ENCODE measurements at places on chromosomes 13 and 19.

DNA sequence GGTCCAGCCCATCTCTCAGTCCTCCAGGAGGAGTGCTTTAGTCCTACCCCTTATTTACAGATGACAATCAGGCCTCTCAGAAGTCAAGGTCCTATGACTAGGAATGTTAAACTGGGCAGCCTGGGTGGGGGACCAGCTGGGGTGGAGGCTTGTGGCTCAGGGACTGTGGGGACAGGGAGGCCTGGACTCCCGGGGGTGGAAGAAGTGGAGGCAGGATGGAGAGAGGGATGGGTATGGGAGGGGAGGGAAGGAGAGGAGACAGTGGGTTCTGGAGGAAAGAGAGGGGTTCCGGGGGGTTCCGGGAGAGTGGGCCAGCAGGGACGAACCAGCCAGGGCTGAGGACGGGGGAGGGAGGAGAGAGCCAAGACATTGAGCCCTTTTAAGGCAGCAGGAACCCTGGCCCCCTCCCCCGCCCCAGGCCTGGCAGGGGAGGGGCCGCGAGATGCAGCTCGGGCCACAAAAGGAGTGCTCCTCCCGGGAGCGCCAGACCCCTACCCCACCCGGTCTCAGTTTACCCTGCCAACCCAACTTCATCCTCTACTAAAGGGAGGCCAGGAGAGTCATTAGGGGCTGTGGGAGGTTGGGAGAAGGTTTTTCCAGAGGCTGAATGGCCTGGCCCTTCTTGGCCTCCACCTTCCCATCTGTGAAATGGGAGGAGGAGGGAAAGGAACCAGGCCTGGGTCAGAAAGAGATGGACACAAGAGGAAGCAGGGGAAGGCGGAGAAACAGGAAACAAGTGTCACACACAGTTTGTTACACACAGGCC is 1.7 kb downstream of the DMPK start:
- DNase-seq = no peak

- peak; percentile 40 for DNase-seq
Observed at GRCh38 chr13:99658261-99658991, 157.2 kb downstream of the TM9SF2 start.

DNA sequence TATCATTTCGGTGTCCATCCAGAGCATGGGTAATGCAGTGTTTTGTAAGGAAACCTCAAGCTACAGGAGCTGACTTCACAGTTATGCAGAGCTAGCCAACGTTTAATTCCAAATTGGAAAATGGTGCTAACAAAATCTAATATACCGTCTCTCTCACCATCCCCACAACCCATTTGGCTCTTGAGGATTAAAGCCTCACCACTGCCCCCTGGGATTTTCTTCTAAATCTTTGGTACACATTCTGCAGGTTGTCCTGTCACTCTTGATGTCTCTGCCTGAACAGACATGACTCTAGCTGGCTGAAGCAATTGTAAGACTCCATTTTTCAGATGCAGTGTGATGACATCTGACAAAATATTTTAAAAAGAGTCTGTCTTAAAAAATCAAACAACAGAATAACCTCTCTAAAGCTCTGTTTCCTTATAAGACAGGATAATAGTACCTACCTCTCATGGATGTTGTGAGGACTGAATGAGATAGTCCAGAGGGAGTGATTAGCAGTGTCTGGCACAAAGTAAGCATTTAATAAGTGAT is 451.8 kb downstream of the SUCLA2 start:
- no peak for DNase-seq

- DNase-seq = no peak
Observed at GRCh38 chr19:39154629-39155100, 29.1 kb downstream of the PAK4 start.

DNA sequence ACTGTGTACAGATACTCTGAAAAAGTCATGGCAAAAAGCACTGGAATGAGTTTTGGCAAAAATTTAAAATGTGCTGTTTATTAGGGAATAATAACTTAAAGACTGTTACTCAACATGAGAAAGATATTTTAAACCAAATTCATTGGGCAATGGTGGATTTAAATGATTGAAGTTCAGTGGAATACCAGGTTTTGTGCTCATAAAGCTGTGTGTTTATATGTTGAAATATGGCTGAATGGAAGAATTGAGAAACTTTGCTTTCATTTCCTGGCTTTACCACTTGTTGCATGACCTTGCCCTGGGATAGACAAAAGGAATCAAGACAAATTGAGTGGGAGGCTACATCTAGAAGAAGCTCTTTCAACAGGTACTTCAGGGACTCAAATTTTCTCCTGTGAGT is 246.4 kb downstream of the GPC5 start:
- no peak for DNase-seq

DNA sequence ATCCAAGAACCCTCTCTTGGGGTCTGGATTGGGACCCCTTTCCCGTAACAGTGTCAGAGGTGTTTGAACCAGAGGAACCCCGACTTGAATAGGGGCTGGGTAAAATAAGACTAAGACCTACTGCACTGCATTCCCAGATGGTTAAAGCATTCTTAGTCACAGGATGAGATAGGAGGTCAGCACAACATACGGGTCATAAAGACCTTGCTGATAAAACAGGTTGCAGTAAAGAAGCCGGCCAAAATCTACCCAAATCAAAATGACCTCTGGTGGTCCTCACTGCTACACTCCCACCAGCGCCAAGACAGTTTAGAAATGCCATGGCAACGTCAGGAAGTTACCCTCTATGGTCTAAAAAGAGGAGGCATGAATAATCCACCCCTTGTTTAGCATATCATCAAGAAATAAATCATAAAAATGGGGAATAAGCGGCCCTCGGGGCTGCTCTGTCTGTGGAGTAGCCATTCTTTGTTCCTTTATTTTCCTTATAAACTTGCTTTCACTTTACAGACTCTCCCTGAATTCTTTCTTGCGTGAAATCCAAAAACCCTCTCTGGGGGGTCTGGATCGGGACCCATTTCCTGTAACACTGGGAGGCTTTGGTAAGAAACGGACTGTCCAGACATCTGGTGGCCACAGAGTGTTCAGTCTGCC is 4.4 kb upstream of the SIN3B start:
- no peak for DNase-seq

- no peak for DNase-seq
Observed at GRCh38 chr13:75494491-75494890, 12.5 kb upstream of the TBC1D4 start.

- DNase-seq = peak; percentile 86
Observed at GRCh38 chr19:1069009-1069779, 2.2 kb downstream of the ARHGAP45 start.

DNA sequence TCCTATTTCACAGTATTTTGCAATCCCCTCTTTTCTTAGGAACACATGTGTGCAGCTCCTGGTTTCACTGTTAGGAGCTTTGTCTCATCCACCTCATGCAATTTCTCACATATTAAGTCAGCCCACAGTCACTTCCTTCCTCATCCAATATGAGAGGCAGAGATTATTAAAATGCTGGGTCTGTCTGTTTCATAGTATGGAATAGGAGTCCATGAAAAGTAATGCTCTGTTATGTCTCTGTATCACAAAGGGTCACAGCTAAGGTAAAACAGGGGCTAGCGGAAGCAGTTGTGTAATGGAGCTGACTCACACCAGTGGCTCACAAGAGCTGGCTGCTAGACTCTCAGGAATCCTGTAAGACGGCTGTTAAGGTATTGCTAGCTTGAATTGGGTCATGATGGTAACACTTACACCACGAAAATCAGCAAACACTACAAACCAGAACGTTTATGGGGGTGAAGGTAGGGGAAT is 216.5 kb downstream of the EFNB2 start:
- no peak for DNase-seq

- no peak for DNase-seq
Observed at GRCh38 chr19:33953592-33953991, 156.9 kb downstream of the KCTD15 start.
